Testis (tissue), 5 donors: ENCODE measurements at places on chromosomes 3 and 15. TPM values are rescaled to one million over a fixed set of nuclear protein-coding genes. Genes with fewer than 3 reads are reported as not detected.

Gene PCSK6
- 43.9 TPM for polyA plus RNA-seq

GRCh38 chr15:90489514-90489913, 40.2 kb upstream of the CRTC3 start:
- DNase-seq = no peak

- DNase-seq = no peak
Measured at GRCh38 chr15:26098801-26099200, 235.7 kb upstream of the ATP10A start.

GRCh38 chr3:14391033-14391432, 11.4 kb upstream of the SLC6A6 start:
- DNase-seq = no peak

DNA sequence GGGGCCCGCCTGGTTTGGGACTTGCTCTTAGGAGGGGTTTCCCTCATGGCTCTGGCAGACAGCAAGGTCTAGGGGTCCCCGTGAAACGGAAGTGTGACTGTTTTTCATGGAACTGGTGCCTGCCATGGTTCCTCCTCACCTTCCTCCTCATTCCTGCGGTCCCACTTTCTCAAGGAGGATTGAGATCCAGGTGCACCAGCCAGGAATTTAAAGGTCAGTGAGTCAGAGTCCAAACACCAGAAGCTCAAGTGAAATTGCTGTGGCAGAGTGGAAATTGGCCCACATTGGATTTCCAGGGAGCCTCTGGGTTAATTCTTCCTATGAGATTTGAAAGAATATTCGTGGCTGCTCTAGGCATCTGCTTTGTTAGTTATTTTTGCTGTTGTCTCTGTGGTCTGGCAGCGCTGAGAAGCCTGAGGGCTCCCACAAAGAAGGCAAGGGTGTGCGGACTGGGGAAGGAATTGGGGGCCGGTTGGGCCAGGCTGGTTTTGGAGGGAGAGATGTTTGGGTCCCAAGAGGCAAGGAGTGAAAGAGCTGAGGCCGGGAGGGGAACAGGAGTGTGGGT, 60.4 kb upstream of the TNFAIP8L3 start:
- no peak for DNase-seq

GRCh38 chr3:4575381-4575780, 82.2 kb downstream of the ITPR1 start:
- no peak for DNase-seq

DNA sequence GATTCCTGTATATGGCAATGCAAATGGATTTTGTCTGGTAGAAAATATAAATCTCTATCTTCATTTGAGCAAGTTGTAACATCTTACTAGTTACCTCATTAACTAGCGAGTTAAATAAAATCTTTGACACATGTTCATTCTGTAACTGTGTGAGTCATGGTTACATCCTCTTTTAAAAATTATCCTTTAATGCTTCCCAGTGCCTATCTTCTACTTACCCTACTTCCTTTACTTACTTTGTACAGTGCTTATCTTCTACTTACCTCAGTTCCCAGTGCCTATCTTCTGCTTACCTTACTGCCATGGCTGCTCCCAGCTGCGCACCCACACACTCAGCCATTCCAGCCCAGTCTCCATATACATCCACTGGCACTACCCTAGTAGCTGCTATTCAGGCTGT, 71.9 kb upstream of the GOLGA8B start:
- no peak for DNase-seq

Gene ACTC1
- 31.2 TPM for polyA plus RNA-seq

GRCh38 chr3:105647047-105647446, 221.8 kb downstream of the CBLB start:
- DNase-seq = no peak

Gene SLC51B
- polyA plus RNA-seq = 13.6 TPM

DNA sequence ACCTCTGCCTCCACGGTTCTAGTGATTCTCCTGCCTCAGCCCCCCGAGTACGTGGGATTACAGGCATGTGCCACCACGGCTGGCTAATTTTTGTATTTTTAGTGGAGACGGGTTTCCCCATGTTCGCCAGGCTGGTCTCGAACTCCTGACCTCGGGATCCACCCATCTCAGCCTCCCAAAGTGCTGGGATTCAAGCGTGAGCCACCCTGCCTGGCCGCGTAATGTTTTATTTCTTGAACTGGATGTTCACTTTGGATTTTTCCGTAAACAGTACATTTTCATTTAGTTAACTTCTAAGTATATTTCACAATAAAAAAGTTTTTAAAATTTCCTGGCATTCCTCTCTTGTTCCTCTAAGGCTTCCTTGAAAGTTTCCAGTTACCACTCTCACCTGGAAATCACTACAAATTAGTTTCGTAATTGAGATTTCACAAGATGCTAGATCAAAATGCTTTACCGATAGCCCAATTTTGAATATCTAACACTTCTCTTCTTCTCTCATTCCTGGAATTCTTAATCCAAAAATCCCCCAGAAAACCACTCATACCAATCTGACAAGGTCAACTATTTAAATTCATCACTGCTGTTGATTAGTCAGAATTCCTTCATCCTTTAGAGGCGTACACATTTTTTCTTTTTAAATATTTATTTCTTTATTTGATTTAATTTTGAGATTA, 44.7 kb upstream of the INO80 start:
- DNase-seq = no peak

DNA sequence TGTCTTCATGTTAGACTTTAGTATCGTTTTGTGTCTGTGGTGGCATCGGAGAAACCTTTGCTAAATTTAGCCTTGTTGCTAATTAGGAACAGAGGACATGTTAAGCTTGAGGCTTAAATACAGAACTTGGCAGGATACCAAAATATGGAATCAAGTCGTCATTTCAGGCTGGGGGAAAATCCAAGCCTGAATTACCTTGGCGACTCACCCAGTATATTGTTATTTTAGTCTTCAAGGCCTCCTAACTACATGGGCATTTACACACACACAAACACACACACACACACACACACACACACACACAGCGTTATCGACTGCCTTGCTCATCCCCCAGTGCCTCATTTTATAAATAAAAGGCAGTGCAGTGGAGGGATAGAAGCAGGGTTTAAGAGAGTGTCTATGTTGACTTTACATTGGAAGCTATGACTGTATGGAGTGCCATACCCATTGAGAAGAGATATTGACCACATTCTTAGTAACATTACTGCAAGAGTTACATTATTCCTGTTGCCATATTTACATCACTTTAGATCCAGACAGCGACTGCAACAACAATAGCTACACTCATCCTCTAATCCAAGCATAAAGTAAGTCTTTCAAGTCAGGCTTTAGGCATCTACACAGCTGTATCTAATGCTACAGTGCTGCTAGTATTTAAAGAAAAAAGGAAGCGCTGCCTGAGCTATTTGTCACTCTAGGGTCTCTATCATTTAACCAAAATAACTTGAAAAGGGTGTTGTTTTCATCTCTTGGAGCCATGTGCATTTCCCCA, 210.8 kb upstream of the SEMA6D start:
- DNase-seq = no peak

DNA sequence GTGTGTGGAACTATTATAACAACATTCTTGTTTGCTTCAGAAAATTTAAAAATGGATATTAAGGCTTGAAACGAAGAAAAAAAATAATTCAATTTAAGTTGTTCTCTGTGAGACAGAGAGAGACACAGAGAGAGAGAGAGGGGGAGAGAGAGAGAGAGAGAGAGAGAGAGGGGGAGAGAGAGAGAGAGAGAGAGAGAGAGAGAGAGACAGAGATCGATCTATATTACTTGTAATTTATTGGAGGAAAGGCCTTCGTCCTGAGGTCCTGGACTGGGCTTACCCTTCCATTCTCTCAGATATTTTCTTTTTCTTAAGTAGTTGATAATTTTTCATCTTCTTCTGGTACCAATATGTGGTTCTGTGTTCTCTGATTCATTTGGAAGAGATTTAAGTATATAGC, 25.9 kb downstream of the MFSD1 start:
- no peak for DNase-seq

DNA sequence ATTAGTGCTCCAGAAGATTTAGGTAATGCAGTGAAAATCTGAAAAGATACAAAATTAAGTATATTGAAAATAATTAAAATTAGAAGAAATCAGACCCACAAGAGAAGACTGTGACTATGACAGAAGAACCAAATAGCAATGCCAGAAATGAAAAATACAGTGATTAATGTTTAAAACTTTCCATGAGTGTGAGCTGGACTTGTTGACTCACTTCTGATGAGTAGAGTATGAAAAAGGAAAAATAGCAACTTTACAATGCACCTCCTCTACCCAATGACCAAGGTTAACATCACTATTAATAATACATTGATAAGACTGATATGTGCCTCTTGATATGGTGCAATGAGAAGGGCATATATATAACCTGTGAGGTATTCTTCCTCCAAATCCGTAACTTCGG, 39.3 kb upstream of the SLC22A13 start:
- no peak for DNase-seq

- DNase-seq = no peak
Measured at GRCh38 chr3:48432411-48433371, 2.8 kb upstream of the PLXNB1 start.

GRCh38 chr3:74067296-74067695, 442.6 kb upstream of the PDZRN3 start:
- peak; percentile 26 for DNase-seq

- DNase-seq = no peak
Measured at GRCh38 chr3:60542995-60543394, 708.3 kb downstream of the FHIT start.

DNA sequence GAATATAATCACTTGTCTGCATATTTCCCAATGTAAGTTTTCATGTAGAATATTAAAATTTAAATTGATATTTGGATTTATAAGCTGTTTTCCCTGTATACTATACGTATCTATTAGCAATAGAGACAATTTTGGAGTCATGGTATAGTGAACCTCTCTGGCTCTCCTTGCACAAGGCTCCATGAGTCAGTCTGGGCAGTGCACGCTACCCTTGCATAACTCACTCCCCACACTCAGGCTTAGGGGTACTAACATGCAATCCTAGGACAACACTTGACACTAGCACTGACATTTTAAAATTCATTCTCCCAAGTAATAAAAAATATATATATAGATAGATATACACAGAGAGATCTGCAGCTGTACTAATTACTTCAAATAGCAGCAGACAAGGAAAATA, 39.2 kb downstream of the SLC24A1 start:
- no peak for DNase-seq

DNA sequence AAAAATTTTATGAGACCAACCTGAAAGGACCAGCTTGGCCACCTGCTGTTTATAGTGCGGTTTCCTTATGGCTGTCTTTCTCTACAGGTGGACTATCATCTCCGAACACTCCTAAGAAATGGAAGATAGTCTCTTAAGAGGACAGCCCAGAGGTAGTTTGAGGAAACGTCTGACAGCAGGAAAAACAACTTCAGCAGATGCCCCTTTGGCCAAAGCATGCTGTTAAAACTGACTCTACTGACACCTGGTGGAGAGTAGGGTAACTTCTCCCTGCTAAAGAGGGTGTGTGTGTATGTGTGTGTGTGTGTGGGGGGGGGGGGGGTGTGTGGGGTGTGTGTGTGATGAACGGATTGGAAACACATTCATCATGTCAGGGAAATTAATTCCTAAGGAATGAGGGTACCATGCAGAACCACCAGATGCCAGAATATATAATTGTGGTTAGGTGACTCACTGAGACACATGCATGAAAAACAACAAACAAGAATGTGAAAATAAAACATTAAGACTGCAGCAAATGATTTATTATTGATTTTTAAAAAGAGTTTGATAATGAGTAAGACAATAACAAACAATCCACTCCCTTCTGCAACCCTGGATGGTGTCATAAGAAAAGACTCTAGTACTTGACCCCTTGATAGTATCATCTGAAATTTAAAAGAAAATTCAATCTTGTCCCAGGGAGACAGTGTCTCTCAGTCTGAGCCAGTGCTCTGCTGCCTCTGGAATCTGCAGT, 256.5 kb downstream of the THRB start:
- peak; percentile 72 for DNase-seq

DNA sequence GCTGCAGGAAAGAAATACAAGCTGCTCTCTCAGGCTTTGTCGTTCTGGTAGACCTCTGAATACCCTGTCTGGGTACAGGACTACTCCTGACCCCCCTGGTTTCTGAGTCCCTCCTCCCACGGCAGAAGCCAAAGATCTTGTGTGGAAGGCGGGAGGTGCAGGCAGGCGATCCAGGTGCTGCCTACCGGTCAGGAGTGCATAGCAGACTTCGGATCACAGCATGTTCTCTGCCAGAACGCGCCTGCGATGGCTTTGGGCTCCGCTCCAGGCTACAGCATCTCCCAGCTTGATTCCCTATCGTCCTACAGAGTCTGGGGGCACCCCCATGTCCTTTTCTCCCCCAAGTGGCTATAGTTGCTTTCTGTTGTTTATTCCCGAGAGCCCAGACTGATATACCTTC, 2.5 kb upstream of the CFAP100 start:
- DNase-seq = no peak

Gene HTR3E
- polyA plus RNA-seq = not detected

DNA sequence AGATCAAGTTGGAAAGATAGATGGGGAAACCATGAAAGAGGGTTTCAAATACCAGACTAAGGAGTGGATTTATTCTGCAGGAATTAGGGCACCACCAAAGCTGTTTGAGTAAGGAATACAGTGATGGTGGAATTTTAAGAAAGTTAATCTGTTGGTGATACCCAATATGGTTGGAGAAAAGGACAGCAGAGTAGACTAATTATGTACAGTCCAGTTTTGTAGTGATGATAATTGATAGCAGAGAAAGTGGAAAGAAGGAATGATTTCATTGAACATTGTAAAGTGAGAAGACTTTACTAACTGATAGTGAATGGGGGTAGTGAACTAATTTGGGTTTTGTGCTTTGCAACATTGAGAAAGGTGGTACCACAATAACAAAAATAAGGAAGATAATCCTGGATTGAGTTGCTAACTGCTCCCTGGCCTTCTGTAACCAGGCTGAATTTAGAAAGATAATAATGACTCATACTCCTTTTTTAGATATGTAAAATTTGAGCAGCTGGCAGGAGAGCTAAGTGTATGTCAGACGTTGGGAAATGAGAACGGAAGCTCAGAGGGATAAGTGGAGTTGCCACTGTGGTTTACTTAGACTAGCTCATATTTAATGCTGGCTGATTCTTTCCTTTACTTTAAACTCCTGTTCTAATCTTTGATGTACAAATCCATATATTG, 16.9 kb downstream of the TCAIM start:
- no peak for DNase-seq

DNA sequence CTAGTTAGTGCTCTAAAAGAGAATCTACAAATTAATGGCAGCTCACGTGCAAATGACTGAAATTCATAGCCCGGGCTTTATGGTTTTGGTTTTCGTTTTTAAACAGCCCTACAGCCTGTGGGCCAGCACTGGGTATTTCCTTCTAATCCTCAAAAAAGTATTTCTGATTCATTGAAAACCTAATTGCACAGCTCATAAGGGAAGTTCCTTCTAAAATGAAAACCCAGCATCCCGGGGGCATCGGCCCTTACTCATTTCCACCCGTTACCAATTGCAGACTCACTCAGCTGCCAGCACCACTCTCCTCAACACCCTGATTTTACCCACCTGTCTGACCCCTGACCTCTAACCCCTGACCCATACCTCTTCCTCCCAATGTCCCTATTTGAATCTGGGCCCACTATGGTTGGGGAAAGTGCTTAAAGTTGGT, 59.5 kb upstream of the ZNF148 start:
- DNase-seq = no peak

DNA sequence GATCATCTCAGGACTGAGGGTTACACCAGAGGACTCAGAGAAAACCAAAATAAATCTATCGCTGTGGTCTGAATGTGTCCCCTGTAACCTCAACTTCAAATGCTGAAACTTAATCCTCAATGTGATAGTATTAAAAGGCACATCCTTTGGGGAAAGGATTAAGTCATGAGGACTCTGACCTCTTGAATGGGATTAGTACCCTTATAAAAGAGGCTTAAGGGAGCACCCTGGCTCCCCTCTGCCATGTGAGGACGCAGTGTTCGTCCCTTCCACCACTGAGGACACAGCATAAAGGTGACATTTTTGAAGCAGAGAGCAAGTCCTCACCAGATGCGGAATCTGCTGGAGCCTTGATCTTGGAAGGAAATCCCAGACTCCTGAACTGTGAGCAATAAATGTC, 39.5 kb downstream of the SRPRB start:
- DNase-seq = no peak
